ENCODE measurements at places on chromosomes 3 and 15.
A peak's percentile ranks its signal among the peaks of the same experiment; 100 is the strongest.

- DNase-seq = no peak
These were observed 42.1 kb downstream of the CRABP1 start for GRCh38 chr15:78382114-78382880.

- no peak for DNase-seq
These were observed 98.4 kb downstream of the ERC2 start for GRCh38 chr3:56369914-56370313.

DNA sequence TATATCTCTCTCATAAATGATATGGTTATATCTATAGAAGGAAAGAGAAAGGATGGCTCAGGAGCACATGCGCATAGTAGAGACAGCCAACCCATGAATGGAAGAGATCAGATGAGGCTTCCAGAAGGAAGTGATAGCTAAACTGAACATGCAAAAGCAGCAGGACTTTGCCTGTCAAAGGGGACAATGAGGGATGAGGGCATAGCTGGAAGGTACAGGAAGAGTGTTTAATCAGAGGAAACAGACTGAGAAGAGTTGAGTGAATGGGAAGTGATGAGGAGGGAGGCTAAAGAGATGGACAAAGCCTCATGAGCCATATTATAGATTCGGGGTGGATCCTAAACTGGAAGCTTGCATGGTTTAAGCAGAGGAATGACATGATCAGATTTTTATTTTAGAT is 26.5 kb upstream of the VEPH1 start:
- no peak for DNase-seq

DNA sequence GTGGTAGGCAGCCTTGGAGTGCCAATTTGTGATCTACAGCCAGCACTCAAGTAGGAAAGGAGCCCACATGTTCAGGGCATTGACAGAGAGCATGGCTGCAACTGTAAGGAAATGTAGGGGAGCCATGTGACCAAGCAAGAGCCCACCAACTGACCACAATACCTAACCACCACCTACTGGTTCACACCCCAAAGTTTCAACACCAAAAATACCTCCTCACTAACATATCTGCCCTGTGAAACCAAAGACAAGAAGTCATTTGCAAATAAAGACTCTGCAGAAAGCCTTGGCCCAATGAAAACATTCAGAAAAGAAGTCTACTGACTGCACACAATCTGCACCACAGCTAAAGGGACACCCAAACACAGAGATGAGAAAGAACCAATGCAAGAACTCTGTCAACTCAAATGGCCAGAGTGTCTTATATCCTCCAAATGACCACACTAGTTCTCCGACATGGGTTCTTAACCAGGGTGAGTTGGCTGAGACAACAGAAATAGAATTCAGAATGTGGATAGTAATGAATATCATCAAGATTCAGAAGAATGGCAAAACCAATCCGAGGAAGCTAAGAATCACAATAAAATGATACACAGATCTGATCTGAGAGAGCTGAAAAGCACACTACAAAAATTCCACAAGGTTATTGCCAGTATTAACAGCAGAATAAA is 40.6 kb downstream of the SLC9C1 start:
- no peak for DNase-seq

DNA sequence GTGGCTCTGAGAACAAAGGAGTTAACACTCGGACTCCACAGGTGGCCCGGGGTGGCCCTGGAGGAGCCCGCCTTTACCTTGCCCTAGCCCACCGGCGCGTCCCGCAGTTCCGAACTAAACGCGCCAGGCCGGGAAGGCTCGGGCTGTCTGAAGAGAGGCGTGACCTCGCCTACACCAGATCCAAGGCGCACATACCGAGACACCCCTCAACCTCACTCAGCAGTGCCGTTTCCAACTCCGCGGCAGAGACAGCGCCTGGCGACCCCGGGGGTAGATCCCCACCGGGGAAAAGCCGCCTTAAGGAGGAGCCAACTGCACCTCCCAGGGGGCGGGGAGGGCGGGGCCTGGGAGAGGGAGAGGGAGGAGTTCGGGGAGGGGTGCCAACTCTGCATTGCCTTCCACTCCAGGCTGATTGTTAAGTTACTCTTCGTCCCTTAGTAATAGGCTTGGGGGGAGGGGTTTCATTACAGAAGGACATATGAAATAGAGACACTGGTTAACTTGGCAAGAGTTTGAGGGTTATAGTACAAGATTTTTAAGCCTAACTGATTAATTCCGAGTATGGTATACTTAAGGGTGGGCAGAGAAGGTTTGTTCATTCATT is at the start of gene DLG1:
DLG1 (minus strand) TSS at position 272 of the 604 bp plus-strand sequence. CDS start 1,408 bp downstream, outside the sequence.
- peak; percentile 83 for DNase-seq

- no peak for DNase-seq
These were observed 24.7 kb downstream of the CPA3 start for GRCh38 chr3:148889828-148890227.

GRCh38 chr3:128971421-128972100 is 22.3 kb downstream of the CFAP92 start:
- no peak for DNase-seq

GRCh38 chr3:12393894-12394293 is 90.4 kb upstream of the TSEN2 start:
- DNase-seq = no peak

DNA sequence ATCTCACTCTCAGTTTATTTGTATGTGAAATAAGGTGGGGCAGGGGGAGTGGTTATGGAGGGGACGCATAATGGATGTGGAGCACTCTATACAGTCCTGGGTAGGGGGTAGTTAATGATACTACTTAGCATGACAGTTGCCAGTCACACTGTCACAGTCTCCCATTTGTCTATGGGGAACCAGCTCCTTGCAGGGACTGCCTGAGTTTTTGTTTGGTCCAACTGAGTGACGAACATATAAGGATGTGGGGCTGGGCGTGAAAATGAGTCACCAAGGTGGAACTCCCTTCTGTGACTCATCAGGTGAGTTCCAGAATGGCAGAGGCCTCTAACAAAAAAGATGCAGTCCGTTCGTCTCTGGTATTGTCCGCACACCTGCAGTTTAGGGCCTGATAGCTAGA is 235.3 kb upstream of the ST8SIA2 start:
- DNase-seq = no peak

DNA sequence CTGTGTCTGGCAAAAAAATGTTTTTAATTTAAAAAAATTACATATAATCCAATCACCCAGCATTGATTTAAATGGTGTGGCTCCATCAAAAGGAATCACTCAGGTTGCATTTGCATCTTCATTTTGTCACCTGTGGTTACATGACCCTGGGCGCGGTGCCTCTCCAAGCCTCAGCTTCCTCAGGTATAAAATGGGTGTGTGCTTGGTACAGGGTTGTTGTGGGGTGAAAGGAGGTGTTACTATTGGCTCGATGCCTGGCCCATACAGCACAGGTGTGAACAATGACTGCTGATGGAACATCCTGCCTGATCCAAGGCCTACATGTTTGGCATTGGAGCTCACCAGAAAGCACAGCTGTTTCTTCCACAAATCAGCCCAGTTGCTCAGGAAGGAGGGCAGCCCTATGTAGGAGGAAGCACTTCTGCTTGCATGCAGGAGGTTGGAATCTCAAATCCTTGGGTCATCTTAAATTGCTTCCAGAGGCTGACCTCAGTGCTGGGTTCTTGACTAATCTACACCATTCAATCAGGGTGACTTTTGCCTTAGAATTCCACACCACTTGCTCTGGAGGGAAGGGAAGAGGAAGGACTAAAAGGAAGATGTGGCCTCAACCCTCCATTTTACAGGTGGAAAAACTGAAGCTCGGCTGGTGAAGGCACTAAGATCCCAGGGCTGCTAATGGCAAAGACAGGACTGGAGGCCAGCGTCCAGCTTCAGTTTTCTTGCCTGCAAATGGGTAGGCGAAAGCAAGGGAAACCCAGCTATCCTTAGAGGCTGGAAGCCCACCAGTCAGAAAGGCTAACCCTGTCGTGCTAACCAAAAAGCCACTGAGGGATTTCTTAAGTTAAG is 31.7 kb downstream of the BHLHE40 start:
- no peak for DNase-seq

DNA sequence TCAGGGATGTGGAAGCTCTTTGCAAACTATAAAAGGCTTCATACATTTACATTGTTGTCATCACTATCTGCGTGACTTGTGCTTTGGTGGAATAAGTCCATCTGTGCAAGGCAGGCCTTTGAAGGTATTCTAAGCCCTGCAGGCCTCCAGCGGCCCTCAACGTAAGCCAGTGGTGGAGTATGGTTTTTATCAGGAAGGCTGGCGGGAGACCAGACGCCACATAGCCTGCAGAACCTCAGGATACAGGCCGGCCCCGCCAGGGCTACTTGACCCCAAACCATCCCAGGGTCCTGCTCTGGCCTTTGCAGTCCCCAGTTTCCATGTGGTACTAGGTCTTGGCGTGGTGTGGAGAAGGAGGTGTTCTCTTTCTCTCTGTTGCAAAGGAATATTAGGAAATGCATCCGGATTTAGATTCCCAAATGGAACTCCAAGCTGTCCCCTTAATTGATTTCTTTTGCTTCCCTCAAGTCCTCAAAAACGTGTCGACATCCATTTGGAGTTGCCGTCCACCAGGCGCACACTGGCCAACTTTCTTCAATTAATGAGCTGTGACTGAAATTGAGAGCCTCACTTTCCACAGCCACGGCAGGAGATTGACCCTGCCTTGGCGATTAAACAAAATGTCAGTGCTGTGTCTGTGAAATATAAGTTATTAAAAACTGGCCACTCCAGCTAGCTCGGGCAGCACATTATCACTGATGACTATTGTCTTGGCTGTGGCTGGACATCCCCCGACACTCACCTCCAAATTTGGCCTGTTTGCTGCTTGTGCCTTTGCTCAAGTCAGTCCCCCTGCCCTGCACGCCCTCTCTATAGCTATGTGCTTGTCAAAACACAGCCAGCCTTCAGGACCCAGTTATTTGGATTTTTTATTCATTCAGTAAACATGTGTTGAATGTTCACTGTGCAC is 239.8 kb upstream of the TLE3 start:
- DNase-seq = no peak

GRCh38 chr3:178465260-178466180 is 70.7 kb upstream of the KCNMB2 start:
- DNase-seq = no peak

GRCh38 chr15:25611603-25612002 is 172.8 kb upstream of the UBE3A start:
- no peak for DNase-seq

DNA sequence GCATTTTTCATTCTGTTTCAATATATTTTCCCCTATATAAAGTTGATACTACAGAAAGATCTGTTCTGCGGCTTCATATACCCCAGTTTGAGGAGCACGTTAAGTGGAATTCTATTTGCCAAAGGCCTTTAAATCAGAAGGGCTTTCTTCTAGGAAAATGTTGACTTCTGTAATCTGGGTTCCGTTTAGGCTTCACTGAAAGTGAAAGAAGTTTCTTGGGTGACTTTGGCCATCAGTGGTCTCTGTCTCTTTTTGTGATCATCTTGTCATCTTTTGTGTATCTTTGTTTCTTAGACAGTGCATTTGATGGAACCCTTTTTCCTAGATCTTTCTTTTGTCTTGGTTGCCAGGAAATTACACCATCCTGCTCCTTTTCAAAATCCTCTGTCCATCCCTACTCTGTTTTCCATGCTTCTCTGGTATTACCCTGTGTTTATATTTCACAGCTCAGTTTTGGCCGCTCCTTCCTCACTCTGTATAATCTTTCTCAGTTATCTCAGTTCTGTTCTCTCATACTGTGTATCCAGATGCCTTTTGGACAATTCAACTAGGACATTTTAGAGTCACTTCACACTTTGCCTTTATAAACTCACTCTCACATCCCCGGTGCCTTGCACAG is 40.7 kb upstream of the MAP3K13 start:
- no peak for DNase-seq

All from WERI-Rb-1 (cell line).